Immature natural killer cell (primary cell): ENCODE measurements at places on chromosomes 12 and 14. TPM values are rescaled to one million over a fixed set of nuclear protein-coding genes. Genes with fewer than 3 reads are reported as not detected.

USP44 gene
- 0.35 TPM for polyA plus RNA-seq

ASB2 gene
- 2.7 TPM for polyA plus RNA-seq

TSPAN19 gene
- not detected for polyA plus RNA-seq

GNB3 gene
- polyA plus RNA-seq = not detected

SETD1B gene
- polyA plus RNA-seq = 0.56 TPM

CELA1 gene
- polyA plus RNA-seq = 0.37 TPM

FERMT2 gene
- polyA plus RNA-seq = not detected

POTEM gene
- not detected for polyA plus RNA-seq

TPPP2 gene
- not detected for polyA plus RNA-seq

AACS gene
- 11.9 TPM for polyA plus RNA-seq

TEX22 gene
- polyA plus RNA-seq = 0.79 TPM

ZNF664 gene
- 8.2 TPM for polyA plus RNA-seq

RTRAF gene
- 162 TPM for polyA plus RNA-seq

NTS gene
- polyA plus RNA-seq = not detected

BRAP gene
- polyA plus RNA-seq = 15.0 TPM

INHBE gene
- polyA plus RNA-seq = not detected

TSPAN8 gene
- not detected for polyA plus RNA-seq

ART4 gene
- not detected for polyA plus RNA-seq

EML5 gene
- polyA plus RNA-seq = 0.24 TPM

GCH1 gene
- polyA plus RNA-seq = 52.0 TPM

ARHGAP9 gene
- polyA plus RNA-seq = 148 TPM

TTLL5 gene
- polyA plus RNA-seq = 10.4 TPM

DBX2 gene
- polyA plus RNA-seq = not detected

PITPNM2 gene
- 4.7 TPM for polyA plus RNA-seq

GLI1 gene
- polyA plus RNA-seq = 0.40 TPM

FAM181A gene
- polyA plus RNA-seq = not detected

RERGL gene
- polyA plus RNA-seq = not detected

LRP1-AS gene
- not detected for polyA plus RNA-seq

CDKL1 gene
- polyA plus RNA-seq = 9.9 TPM

KLRB1 gene
- polyA plus RNA-seq = 347 TPM

PRB2 gene
- polyA plus RNA-seq = not detected

TMCC3 gene
- polyA plus RNA-seq = 12.4 TPM

LTBR gene
- 3.6 TPM for polyA plus RNA-seq

REC8 gene
- polyA plus RNA-seq = 1.7 TPM

SP1 gene
- polyA plus RNA-seq = 4.8 TPM

PPP1R36 gene
- polyA plus RNA-seq = 0.47 TPM

KRT73 gene
- polyA plus RNA-seq = 3.3 TPM

SALL2 gene
- polyA plus RNA-seq = 1.6 TPM

NKX2-8 gene
- not detected for polyA plus RNA-seq

GLTP gene
- 64.8 TPM for polyA plus RNA-seq

CDCA3 gene
- 1.5 TPM for polyA plus RNA-seq

GPR84 gene
- not detected for polyA plus RNA-seq

RAB35 gene
- 16.3 TPM for polyA plus RNA-seq

EID3 gene
- 5.4 TPM for polyA plus RNA-seq

EIF2S3B gene
- polyA plus RNA-seq = 0.24 TPM

CLEC9A gene
- polyA plus RNA-seq = not detected
